Stimulated activated CD4-positive, alpha-beta T cell treated with anti-CD3 and anti-CD28 coated beads, Interleukin-1b, Interleukin-23, amount 100 ng/mL, for 4 hours (primary cell): ENCODE measurements at places on chromosomes 7 and 10.

DNA sequence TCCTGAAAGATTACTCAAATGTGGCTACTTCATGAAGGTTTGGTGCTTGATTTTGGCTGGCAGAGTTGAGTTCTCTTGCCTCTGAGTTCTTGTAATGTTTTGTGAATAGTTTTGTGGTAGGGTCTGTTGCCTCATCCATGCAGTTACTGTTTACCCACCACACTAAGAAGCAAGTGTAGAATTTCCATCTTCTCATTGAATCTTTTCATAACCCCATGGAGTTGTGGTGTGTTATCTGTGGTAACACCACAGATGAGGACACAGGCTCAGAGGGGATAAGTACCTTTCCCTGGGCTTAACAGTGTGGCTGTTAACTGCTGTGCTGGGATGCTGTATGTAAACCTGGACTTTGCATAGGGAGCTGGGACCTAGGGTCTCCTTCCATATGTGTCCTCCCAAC is 186.3 kb downstream of the CAMK1D start:
- DNase-seq = no peak

GRCh38 chr10:25280573-25280972 is 105.8 kb downstream of the GPR158 start:
- no peak for DNase-seq

GRCh38 chr7:34430456-34430855 is 227.6 kb upstream of the NPSR1 start:
- DNase-seq = no peak

- no peak for DNase-seq
Observed at GRCh38 chr7:42945821-42946626, 13.8 kb downstream of the MRPL32 start.

DNA sequence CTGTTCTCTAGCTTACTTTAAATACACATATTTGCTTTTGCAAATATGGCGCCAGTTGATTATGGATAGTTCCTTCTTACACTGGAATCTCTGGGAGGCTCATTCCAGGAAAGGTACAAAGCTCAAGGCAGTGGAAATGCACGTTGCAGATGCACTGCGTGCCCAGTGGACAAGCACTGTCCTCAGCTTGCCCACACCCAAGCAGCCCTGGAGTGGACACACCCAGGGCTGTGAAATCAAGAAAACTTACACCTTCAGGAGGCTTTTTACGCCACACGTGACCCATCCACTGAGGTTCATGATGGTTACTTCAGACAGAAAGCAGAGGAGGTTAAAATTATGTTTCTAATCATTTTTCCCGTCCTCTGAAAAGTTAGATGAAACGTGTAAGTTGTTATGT is 248.5 kb downstream of the VTI1A start:
- DNase-seq = no peak

GRCh38 chr10:79266543-79267312 is 80.5 kb upstream of the PPIF start:
- no peak for DNase-seq

DNA sequence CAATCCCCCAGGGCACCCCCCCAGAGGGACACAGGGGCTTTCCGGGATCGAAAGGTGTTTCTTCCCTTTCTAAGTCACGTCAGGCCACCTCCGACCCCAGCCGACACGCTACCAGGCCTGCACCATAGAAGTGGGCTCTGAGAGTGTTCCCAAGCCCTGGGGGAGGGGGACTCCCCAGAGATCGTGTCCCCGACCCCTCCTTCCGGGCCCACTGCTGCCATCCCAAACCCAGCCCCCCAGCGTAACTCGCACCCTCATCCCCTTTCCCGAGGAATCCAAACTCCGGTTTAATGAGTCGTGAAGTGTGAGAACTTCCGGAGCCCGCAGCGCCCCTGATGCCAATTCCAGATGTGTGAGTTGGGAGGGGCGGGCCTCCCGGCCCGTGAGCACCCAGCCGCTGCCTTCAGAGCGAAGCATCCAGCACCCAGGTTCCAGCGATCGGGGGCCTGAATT is 11.3 kb downstream of the UNCX start:
- no peak for DNase-seq

GRCh38 chr10:92419740-92420545 is 129.0 kb downstream of the MARCHF5 start:
- DNase-seq = no peak

DNA sequence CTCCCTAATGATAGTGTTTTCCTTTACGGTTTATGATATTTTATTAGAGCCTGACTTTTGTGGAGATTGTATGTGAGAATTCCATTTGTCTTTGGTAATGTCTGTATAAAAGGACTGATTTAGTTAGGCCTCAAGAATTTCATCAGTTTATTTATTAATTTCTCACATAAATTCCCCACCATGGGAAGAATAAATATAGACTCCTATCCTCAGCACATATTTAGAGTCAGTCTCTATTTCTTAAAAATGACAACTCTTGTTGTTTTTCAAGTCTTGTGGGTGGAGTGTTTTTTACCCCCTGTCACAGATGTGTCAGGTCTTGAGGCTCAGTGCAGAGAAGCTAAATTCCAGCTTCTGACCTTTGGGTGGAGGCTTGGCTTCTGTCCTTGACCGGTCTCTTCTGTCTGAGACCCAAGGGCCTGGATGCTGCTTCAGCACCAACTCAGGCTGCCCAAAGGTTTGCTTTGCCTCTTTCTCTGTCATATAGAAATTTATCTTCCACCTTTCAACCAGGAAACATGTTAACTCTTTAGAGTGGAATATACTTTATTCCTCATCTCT is 117.3 kb upstream of the INHBA start:
- no peak for DNase-seq

GRCh38 chr7:1124816-1125602 is 35.0 kb downstream of the ZFAND2A start:
- no peak for DNase-seq

- DNase-seq = no peak
Observed at GRCh38 chr10:124701435-124701834, 42.7 kb downstream of the FAM53B start.

DNA sequence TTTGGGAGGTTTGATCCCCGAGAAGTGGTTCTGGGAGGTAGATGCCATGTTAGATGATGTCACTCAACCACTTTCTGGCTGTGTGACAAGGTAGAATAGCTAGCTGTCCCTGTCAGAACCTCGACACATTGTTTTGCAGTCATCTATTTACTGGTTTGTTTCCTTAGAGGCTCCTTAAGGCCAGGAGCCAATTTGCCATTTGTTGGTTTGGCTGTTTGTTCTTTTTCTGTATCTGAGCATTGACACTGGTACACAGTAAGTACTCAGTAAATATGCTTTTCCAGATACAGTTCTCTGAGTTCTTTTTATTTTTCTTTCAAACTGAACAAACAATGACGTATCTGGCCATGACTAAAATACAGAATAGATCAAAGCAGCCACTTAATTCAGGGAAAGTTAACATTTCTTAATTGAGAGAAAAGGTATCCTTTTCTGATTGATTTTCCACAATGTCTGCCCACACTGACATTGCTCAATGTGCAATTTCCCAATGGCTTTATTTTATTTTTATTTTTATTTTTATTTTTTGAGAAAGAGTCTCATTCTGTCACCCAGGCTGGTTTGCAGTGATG is 121.6 kb downstream of the SPAG6 start:
- no peak for DNase-seq

GRCh38 chr10:78614267-78614666 is 454.5 kb upstream of the ZMIZ1 start:
- no peak for DNase-seq

- no peak for DNase-seq
Observed at GRCh38 chr10:13048762-13049161, 47.2 kb upstream of the CCDC3 start.

- DNase-seq = no peak
Observed at GRCh38 chr7:141585592-141586510, 34.6 kb downstream of the AGK start.

GRCh38 chr7:151592330-151592729 is 72.6 kb upstream of the RHEB start:
- DNase-seq = no peak

DNA sequence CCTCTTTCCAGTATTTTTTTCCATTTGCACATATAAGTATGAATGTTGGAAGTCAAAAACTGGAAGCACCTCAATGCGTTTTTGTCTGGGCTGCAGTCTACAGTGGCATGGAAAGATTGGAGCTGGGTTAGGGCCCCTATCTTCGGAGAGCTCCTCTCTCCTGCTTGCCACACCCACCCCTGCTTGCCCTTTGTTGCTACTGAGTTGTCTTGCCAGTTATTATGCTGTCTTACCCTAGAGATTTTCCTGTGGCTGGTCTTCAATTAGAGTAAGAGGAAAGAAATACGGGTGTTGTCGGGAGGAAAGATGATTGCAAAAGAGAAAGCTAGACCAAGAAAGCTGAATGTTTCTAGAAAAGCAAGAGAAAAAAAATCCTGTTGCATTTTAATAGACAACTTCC is 228.9 kb upstream of the CELF2 start:
- DNase-seq = no peak

GRCh38 chr10:123140983-123141390 is 5.2 kb downstream of the HMX3 start:
- DNase-seq = no peak

GRCh38 chr10:71393841-71394475 is 2.8 kb upstream of the CDH23 start:
- no peak for DNase-seq

DNA sequence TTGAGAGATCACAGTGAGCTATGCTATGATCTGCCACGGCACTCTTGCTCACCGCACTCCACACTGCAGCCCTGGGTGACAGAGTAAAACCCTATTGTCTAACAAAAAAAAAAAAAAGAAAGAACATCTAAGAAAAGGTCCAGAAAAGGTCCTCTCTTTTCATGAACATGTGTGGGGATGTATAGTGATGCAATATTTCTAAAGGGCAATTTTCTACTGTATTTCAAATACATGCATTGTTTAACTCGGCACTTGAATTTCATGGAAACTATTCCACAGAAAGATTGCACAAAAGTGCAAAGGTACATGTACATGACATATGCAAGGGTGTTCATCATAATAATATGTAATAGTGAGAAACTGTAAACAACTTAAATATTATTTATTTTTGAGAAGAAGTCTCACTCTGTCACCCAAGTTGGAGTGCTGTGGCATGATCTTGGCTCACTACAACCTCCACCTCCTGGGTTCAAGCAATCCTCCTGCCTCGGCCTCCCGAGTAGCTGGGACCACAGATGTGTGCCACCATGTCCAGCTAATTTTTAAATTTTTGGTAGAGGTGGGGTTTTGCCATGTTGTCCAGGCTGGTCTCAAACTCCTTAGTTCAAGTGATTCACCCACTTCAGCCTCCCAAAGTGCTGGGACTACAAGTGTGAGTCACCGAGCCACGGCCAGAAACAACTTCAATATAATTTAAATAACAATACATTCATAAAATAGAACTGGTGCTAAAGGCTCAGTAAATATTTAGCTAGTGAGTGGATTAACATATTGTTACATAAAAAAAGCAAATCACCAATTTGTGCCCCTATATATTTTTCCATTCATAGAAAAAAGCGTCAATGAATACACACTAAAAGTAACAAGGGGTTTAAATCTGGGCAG is 1.3 kb upstream of the PPRC1 start:
- no peak for DNase-seq

DNA sequence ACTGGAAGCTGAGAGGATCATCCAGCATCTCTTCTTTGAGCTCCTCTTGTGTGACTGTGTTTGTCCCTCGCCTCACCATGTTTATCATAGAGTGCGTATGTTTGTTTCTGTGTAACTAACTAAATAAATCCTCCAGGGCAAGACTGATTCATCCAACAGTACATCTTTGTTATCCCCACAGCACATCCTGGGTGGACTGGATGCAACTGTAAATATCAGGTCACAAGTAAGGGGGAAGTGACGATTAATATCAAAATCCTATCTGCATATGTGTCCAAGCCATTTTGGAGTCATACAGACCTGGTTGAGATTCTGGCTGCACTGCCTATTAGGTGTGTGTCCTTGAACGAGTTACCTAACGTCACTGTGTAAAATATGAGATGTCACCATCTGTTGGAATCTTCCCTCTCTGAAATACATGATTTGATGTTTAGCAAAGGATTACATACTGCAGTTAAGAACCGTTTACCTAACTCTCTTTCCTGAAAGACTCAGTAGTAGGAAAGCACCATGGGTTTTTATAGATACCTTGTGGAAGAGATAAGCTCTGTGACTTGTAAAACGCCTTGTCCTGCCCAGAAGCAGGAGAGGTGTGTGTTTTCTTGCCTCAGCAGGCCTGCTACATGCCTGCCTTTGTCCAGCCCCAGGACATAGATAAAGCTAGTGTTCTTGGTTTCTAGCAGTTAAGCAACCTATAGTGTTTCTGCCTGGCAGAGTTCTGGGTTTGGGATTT is 25.8 kb downstream of the WBP1L start:
- no peak for DNase-seq

DNA sequence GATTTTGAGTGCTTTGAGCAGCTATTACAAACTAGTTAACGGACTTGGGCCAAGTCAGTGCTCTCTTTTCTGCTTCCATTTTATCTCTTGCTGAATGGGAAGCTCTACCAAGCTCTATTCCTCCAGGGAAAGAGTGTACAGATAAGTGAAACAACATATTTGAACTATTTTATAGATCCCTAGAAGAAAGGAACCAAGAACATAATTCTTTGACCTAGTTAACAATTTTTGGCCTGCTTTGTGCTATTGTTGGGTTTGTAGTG is 244.8 kb downstream of the PRKG1 start:
- DNase-seq = no peak

- DNase-seq = no peak
Observed at GRCh38 chr10:10526846-10527245, 490.8 kb upstream of the CELF2 start.

DNA sequence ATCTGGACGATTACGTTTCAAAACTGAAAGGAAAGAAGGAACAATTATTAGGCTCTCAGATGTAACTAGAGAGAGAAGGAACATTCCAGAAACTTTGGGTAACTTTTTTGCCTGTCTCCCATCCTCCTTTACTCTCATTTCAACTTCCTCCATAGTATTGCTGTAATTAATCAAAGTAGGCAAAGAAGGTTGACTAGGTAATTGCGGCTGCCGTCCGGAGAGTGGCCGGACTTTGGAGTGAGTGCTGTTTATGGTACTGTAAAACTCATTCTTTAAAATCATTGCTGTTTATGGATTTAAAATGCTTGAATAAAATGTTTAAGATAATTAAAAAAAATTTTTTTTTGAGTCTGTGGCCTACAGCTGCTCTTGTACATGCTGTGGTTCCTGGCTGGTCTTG is 56.4 kb downstream of the RBM33 start:
- DNase-seq = no peak

GRCh38 chr7:47342296-47343060 is 239.4 kb downstream of the TNS3 start:
- no peak for DNase-seq

- no peak for DNase-seq
Observed at GRCh38 chr7:41122256-41122987, 580.5 kb downstream of the INHBA start.

GRCh38 chr7:13411151-13411550 is 578.3 kb downstream of the ETV1 start:
- no peak for DNase-seq
